ENCODE measurements at places on chromosomes 7 and 10.

DNA sequence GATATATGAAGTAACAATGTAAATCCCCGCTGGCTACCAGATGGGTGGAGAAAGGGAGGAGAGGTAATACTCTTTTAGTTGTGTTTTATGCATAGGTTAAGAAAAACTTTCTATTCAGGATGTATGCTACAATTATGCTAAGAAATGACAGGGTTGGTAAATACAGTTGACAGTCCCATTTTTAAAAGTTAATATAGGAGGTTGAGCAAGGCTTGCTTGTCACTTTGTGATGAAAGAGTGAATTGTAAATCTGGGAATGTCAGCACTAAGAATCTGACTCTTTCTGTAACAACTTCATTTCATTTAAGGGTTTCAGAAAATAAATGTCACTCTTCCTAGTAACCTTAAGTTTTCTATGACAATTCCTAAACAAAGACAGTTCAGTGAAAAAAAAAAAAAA is 59.8 kb downstream of the PTPRZ1 start:
- DNase-seq = no peak

DNA sequence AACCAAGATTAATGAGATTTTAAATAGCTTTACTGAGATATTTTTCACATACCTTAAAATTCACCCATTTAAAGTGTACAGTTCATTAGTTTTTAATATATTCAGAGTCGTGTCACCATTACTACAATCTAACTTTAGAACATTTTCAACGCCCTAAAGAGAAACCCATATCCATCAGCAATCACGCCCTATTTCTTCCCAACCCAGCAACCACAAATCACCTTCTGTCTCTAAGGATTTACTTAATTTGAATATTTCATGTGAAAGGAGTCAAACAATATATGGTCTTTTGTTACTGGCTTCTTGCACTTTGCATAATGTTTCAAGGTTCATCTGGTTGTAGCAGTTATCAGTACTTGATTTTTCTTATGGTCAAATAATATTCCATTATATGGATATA is 25.1 kb upstream of the PDZD8 start:
- DNase-seq = no peak

DNA sequence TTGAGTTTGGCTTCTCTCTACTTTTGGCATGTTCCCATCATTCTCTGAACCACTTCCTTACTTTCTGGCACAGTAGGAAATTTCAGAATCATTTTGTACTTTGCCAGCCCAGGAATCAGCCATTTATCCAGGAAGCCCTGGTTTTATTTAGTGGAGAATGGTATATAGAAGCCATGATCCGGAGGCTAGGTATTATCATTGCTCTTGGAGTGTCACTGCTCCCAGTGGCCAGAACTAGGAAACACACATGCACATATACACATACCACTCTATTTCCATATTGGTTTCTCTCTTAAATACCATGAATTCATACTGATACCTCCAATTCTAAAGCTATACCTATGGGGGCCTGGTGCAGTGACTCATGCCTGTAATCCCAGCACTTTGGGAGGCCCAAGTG is 36.3 kb downstream of the SUFU start:
- DNase-seq = no peak

- DNase-seq = no peak
Observed at GRCh38 chr10:71720288-71720687, 710 bp upstream of the C10orf105 start.

DNA sequence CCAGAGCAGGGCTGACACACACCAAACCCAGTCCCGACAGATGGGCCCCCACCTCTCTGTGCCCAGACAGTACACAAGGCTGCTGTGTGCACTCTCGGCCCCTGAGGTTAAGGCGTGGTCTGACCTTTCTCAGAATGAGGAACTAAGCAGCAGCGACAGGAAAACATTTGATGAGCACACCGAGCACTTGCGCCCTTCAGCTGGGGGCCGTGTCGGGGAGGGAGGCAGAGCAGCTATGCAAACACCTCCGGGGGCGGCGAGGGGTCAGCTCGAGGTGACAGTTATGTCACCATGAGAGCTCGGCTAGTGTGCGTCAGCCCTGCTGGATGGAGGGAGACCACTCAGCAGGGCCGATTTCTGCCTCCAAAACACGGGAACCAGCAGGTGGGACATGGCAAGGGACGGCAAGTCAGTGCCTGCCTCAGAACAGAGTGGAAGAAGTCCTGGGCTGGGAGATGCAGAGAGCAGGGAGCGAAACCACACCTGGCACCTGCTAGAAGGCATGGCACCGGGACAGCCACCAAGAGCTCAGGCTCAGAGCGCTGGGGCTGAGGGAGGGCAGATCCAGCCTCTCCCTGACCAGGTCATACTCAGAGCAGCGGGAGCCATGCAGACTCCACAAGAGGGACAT is 57.4 kb downstream of the CHST15 start:
- no peak for DNase-seq

DNA sequence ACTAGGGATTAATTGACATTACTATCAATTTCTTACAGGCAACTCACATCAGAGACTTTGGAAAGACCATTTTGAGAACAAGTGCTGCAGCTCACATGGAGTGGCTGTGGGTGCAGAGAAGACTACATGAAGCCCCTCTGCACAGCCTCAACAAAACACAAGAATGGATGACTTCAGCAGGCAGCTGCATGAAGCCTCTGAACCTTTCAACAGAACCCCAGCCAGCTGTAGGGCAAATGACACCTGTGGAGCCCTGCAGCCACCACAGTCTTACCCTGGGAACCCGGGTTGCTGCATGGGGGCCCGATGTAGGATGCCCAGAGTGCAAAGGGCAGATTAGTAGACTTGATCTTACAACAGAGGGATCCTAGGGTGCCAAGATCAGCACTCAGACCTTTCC is 62.0 kb upstream of the CAMK2B start:
- no peak for DNase-seq

DNA sequence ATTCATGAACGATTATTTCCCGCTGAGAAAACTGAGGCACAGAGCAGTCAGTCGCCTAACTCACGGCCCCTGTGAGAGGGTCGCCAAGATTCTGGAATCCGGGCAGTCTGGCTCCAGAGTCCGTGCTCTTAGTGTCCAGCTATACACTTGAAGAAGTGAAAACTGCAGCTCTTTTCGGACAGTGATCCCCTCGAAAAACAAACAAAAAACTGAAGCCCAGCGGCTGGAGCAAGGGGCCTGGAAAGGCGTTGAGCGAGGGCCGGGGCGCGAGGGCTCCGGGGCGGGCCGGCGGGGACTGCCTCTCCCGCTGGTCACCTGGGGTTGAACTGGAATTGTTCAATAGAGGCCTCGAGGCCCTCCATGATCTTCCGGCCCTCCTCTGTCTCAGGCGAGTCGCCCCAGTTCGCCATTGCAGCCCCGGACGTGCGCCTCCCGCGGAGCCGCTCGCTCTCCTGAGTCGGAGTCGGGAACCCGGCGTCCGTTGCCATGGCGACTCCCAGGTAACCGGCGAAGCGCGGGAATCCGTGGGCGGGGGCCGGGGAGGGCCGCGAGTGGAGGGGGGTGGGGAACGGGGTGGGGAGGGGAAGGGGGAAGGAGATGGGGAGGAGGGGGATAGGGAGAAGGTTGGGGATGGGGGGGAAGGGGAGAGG is 881 bp downstream of the C10orf67 start:
- no peak for DNase-seq

DNA sequence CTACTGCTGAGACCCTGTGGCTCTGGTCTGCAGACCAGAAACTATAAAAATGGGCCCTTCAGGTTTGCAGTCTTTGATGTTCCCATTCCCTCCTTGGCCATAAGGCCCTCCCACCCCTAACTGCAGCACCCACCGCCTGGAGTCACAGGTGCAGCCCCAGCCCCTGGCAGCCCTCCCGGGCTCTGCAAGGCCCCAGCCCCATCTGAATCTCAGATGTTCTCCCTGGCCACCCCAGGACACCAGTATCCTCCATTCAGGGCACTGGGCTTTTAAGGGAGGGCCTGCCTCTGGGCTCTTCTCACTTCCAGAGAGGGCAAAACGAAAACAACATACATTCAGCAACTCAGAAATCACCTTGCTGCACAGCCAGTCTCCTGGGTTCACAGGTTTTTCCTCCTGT is 107.7 kb upstream of the RET start:
- DNase-seq = no peak

GRCh38 chr10:3493621-3494020 is 291.4 kb downstream of the KLF6 start:
- no peak for DNase-seq

DNA sequence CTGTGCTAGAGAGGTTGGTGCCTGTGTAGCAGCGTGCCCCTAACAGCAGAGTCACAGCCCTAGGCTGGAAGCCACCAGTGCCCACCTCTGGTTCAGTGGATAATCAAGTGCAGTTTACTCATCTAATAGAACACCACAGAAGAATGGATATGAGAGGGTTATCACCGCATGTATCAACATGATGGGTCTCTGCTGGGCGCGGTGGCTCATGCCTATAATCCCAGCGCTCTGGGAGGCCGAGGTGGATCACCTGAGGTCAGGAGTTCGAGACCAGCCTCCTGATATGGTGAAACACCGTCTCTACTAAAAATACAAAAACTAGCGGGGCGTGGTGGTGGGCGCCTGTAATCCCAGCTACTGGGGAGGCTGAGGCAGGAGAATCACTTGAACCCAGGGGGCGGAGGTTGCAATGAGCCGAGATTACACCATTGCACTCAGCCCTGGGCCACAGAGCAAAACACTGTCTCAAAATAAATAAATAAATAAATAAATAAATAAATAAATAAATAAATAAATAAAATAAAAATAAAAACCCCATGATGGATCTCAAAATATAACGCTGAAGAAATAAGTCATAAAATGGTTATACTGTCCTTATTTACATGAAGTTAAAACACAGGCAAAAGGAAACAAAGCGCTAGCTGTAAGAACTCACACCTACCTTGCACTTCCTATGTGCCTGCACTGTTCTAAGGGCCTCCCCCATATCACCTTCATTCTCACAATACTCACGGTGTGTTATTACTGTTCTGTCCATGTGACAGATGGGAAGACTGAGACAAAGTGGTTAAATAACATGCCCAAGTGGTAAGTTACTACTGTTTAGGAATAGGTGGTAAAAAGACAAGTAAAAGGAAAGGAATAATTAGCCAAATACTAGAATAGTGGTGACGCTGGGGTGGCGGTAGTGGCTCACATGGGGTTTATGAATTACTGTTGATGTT is 70.9 kb downstream of the AMZ1 start:
- no peak for DNase-seq

- peak; percentile 46 for DNase-seq
Observed at GRCh38 chr10:119305860-119306513, 98.6 kb downstream of the GRK5 start.

GRCh38 chr10:85548034-85548433 is 818.6 kb downstream of the GRID1 start:
- DNase-seq = no peak

DNA sequence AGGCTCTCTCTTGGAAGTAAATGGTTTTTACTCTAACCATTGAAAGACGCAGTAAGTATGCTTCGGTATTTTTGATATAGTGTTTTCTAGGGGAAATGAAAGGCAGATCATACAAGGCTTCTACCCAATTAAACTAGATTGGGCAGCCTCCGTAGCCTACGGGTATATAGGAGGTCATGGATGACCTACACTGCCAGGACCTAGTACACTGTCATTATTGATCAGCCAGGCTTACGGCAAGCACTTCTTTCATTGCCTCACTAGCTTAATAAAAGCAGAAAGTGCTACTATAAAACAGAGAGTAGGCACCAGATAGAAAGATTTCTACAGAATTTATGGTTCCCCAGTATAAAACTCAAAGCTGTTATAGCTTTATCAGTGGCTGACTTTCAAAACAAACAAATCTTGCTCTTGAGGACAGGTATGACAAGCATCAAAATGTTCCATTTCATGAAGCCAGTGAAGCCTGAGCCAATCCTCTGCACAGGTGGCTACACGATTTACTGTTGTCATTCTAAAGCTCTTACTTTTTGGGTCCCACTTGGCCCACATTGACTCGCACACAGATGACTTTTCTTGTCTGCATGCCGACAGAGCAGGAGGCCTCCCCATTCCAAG is 358.1 kb downstream of the THSD7A start:
- DNase-seq = no peak
